D341Med (cell line): ENCODE measurements at places on chromosomes 6 and 20.

DNA sequence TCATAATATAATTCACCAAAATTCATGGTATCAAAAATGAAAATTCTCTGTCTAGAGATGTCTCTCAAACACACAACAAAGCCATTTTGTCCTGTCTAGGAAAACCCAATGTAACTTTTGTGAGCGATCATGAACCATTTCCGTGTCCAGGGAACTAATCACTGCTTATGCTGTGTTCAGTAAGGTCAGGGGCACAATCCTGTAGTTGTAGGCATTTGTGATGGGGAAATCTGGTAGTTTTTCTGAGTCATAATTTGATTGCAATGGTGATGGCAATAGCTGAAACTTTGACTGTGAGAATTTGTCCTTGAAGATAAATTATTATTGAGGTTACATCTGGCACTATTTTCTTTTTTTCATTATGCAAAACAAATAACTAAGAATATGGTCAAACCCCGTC lies 21.0 kb upstream of the GCLC start:
- DNase-seq, result no peak

DNA sequence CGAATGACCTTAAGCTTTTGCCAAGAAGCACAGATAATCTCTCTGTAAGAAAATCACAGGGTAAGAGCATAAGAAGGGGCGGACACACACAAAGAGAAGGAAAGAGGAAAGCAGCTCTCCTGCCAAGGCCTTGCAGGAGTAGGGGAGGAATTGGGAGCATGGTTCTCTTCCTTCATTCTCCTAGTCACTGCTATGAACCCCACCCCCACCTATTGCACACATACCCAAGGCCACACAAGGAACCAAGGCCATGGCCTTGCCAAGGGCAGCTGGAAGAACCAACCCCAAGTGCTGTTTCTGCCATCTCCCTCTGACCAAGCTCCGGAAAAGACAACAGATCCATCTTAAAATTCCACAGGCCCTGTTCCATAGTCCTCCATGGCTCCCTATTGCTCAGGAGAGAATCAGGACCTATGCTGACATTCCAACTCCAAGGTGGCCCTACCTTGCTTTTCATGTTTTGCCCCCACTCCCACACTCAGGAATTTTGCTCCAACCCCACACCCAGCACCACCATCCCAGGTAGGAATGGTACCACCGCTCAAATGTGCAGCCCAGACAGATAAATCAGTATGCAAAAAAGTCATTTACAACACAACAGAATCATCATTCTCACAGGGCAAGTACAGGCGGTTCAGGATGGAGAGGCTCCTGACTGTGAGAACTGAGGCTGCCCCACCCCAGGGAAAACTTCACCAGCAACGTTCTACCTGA lies 31.3 kb downstream of the TRAM2 start:
- DNase-seq, result no peak

DNA sequence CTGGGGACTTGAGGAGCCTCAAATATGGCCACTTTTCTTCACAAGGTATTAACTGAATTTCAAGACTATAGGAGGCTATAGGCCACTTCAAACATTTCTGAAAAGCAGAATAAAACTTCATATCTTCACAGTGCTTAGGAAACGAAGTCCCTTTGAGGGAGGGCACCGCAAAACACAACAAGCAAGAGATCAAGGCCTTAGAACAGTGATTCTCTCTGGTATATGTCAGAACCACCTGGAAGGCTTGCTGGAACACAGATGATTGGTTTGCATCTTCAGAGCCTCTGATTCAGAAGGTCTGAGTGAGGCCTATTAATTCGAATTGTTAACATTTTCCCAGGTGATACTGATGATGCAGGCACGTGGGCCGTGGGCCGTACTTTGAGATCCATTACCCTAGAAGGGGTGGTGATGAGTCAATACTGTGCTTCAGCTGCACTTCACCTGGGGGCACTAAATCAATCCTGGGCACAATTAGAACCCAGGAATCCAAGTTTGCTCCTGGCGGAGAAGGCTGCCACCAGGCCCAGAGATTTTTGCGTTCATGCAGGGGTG lies 10.7 kb downstream of the SUN5 start:
- no peak for DNase-seq

DNA sequence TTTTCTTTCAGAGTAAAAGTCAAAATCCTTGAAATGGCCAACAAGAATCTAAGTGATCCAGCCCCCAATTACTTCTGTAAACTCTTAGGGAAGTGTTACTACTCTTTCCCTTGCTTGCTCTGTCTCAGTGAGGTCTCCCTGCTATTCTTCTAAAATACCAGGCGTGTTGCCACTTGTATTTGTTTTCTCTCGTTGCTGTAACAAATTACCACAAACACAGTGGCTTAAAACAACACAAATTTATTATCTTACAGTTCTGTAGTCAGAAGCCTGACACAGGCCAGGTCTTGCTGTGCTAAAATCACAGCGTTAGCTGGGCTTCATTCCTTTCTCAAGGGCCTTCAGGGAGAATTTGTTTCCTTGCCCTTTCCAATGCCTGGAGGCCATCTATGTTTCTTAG lies 59.9 kb downstream of the HECA start:
- DNase-seq, result no peak

DNA sequence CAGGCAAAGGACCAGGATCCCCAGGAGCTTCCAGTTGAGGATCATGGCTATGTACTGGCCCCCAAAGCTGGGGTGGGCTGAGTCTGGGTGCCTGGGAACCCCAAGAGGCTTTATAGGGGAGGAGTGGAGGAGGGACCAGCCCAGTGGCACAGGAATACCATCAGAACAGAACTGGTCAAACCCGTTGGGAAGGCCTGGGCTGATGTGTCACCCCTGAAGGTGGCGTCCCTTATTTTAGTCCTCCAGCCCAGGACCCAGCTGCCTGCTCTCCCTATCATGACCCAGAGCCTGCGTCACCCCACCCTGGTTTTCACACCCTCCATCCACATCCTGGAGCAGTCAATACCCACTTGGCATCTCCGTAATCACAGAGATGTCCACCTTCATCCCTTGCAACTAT lies at the start of gene PSORS1C2:
TSS of gene PSORS1C2 (minus strand) at position 85 of the 400 bp plus-strand sequence. CDS start at position 45, 40 bp downstream.
- no peak for DNase-seq

GRCh38 chr6:75932067-75932466 lies 140.4 kb downstream of the IMPG1 start:
- peak; percentile 67 for DNase-seq

- DNase-seq, result no peak
Measured at GRCh38 chr6:74069089-74069581, 373.1 kb downstream of the CD109 start.
